ENCODE measurements at places on chromosomes 6 and 20.

GRCh38 chr20:63175038-63175895, 40.7 kb downstream of the YTHDF1 start:
- no peak for DNase-seq

DNA sequence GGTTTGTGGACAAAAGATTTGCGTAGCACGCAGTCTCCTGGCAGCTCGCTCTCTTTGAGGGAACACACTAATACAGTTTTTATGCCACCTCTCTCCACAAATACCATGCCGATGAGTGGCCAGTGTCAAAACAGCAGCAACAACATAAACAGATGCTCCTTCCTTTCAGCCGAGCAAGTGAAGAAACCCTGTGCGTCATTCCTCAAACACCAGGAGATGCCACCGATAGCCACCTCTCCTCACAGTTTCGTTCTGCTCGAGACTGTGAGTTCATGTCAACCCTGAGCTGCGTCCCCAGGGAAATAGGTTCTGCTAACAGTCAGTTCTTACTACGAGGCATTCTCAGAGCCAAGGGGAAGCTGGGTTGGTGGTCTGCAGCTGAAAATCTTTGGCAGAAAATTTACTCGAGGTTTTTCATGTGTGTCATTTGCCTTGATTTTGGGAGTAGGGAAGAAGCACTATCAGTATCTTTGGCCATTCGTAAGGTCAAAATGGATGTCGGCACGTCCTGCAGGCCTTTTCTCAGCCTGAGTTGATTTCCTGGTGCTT, 59.9 kb downstream of the EYA2 start:
- DNase-seq, result no peak

DNA sequence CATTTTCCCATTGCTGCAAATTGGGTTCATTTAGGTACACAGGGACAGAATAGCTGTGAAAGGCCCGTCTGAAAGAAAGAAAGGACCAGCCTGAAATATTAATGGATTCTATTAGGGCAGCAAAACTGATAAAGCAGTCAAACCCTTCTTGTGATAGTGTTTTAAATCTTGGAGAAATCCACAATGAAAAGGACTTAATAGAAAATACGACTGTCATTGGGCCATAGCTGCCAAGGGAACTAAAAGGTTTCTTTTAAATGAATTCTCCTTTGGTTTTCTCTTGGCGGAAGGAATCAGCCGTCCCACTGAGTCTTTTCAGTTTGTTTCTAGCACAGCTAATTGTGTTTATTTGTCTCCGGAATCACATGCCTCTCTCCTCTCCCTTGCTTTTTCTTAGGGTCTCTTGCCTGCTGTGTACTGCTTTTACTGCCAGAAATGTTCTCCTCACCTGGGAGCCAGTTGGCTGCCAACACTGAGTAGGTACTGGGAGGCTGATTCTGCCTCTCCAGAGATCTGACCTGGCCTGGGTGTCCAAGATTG, 11.3 kb downstream of the PAQR8 start:
- DNase-seq, result no peak

- DNase-seq, result no peak
Observed at GRCh38 chr6:116925088-116925794, 48.2 kb downstream of the RFX6 start.

- no peak for DNase-seq
Observed at GRCh38 chr20:39083761-39084160, 121.6 kb downstream of the DHX35 start.

DNA sequence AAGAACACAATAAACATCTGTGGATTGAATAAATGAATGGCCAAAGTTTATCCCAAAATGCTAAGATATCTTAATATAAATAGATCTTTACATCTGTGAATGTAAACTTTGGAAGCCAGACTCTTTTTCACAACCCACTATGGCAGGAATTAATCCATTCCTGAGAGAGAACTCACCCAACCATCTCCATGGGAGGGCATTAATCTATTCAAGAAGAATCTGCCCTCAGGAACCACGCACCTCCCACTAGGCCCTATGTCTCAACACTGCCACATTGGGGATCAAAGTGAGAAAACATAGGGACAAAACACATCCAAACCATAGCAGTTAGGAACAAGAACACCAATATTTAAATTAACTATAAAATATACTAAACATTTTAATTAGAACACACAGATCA, 3.4 kb downstream of the UBE3D start:
- DNase-seq, result no peak

DNA sequence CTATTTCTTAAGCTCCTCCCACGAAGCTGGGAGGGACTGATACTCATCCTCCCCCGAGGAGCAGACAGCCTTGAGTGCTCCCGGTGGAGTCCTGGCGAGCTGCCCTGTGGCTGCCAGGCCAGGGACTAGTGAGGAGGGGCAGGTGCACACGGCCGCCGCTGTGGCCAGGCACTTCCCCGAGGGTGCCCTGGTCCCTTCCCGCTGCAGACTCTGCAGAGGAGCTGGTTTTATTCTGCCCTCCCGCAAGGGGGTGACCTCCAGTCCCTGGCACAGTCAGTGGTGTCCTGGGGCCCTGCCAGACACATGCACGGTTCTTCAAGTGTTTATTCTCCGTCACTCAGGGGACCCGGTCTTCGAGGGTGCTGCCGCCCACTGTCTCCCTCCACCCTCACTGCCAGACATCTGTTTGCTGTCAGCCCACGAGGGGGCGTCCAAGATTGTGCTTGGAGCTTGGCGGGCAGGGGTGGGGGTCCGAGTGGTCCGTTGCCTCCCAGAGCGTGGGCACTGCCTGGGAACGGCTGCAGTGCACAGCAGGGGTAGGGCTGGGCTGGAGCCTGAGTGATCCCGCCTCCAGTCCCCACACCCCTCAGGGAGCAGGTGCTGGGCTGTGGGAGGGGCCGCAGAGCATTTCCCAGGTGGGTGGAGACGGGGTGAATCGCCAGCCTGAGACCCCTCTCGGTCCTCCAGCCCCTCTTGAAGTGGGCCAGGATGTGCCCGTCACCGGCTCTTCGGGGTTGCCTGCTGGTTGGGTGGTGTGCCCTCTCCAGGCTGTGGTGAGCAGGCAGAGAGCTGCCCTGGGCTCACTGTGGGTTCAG, 3.1 kb upstream of the CABLES2 start:
- no peak for DNase-seq

- no peak for DNase-seq
Observed at GRCh38 chr6:34249469-34250261, 859 bp upstream of the SMIM29 start.

GRCh38 chr20:25011261-25011660, 18.7 kb upstream of the APMAP start:
- DNase-seq, result no peak

DNA sequence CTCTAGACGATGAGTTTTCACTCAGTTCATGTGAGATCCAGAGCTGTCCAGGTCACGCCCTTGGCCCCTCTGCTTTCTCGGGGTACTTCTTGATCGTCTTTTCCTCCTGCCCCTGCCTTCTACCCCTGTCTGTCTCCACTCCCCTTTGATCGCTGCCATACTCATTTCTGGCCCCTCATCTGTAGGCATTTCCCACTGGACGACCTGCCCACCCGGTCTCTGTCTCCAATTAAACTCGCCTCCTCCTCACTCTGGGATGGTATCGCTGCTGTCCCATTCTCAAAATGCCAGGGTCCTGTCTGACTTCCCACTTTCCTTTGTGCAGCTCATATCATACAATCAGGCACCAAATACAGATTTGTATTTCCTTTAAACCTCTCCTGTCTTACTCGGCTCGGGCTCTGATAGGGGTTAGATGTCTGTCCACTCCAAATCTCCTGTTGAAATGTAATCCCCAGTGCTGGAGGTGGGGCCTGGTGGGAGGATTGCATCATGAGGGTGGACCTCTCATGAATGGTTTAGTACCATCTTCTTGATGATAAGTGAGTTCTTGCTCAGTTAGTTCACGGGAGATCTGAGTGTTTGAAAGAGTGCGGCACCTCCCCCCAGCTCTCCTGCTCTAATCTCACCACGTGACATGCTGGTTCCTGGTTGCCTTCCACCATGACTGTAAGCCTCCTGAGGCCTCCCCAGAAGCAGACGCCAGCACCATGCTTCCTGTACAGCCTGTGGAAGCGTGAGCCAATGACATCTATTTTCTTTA, 3.5 kb upstream of the SYNJ2 start:
- DNase-seq, result no peak

DNA sequence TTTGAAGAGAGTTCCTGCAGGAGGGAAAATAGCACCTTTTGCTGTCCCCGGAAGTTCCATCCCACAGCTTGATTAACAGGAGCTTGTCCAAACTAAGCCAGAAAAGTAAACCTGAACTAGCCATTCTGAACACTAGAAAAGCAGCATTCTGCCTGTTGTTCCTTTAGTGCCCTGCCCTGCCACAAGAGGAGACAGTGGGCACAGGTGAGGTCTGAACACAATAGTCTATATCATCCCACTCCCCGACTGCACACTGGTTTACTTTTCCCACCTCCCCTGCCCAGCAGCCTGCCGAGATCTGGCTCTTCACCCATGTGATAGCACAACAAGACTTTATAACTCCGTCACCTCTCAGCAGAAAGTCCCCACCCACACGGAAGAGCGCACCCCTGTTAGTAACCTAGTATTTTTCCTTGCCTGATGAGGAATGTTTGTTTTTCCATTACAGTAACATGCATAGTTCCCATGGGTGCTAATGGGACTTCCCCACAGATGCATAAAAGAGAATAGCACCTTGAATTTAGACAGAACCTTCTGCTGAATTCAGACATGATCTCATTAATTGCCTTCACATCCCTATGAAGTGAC, 59.7 kb downstream of the TFAP2A start:
- peak; percentile 5 for DNase-seq

GRCh38 chr6:56730663-56731529, 88.2 kb upstream of the DST start:
- DNase-seq, result no peak

DNA sequence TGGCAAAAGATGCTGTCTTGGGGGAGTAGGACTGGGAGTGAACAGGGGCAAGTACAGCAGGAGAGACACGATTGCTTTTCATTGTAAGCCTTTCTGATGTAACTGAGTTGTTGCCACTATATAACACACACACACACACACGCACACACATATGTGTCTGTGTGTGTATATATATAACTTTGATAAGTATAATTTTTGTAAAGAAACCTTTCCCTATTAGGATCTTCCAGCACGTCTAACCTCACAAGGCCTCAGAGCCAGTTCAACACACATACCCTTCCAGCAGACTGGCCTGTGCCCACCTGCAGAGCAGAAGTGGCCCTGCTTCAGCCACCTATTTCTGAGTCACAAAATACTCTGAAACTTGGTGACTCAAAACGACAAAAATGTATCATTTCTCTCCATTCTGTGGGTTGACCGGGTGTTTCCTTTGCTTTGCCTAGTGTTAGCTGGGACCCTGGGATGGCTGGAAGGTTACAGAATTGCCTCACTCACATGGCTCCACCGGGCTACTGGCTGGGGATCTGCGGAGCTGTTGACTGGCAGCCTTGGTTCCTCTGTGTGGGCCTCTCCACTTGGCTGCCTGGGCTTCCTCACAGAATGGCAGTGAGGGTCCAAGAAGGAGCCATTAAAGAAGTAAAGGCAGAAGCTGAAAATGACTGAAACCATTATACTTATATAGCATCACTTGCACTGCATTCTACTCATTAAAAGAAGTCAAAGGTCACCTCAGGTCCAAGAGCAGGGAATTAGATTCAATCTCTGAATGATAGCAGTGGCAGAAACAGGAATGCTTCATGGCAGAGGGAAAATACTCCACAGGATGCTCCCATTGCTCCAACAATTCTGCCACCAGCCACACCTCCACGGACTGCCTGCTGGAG, 126.4 kb downstream of the BANF2 start:
- DNase-seq, result peak; percentile 28

- DNase-seq, result no peak
Observed at GRCh38 chr6:2157441-2158127, 87.8 kb downstream of the GMDS start.

DNA sequence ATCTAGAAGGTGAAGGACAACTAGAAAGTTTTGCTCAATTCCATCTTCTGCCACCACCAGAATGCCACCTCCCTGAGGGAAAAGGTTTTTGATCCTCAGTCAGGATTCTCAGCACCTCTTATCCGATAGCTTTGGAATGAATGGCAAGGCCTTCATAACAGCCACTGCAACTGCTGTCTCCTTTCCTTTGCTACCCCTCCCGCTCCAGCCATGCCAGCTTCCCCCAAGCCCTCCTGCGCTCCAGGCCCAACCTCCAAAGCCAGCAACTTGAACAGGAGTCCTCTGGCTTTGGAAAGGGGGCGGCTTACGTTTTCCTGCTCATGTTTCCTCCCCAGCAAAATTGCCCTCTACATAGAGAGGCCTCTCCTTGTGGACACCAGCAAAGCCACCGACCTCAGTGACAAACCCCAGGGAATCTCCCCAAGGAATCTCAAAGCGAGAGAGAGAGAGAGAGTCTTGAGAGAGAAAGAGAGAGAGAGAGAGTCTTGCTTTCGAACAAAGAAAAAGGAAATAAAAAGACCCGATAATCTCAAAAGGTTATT, 420 bp upstream of the BTN2A1 start:
- peak; percentile 29 for DNase-seq

DNA sequence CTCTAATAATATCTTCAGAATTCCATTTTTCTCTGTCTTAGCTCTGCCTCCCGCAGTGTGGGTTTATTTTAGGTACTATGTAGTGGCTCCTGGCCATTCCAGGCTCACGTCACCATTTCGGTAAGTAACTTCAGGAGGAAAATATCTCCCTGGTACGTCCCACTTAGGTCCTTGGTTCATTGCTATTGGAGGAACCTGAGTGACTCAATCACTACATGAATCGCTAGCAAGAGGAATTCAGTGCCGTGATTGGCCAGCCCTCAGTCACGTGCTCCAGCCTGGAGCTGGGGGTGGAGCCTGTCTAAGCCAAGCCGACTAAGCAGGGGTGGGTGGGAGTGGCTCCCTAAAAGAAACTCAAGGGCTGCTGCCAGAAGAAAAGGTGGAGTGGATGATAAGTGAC, 67.3 kb upstream of the E2F3 start:
- no peak for DNase-seq

DNA sequence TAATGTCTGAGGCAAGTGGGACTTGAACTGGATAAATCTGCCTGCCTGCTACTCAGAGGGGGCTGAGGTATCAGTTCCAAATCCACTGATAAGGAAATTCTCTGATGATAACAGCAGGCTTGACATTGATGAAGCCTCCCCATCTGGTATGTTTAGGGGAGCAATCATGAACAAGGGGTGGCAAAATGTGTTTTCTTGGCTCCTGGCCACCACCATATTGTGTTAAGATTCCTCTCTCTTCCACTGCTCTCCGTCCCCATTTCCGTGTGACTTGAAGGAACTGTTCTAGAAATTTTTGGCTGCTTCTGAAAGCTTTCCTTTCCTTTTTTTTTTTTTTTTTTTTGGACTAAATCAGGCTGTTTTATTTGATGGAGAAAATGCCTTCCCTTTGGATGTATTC, 335.3 kb upstream of the NRSN1 start:
- no peak for DNase-seq

DNA sequence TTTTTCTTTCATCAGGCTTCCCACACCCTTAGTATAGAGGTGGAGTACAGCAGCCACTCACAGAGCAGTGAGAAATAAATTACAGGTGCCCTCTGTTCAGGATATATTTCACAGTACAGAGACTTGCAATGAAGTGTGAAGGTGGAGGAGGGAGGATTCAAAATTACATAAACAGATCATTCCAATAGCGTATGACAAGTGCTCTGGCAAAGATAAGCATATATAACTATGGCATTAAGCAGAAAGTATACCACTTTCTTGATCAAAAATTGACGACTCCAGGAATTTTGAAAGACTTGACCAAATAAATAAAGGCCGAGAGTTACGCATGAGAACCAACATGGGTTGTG, 108.7 kb downstream of the GPX5 start:
- no peak for DNase-seq

Measured in activated CD4-positive, alpha-beta T cell treated with anti-CD3 and anti-CD28 coated beads, Interleukin-2, amount 50 U/mL, for 48 hours (primary cell).